ENCODE measurements at places on chromosomes 12 and 14.

DNA sequence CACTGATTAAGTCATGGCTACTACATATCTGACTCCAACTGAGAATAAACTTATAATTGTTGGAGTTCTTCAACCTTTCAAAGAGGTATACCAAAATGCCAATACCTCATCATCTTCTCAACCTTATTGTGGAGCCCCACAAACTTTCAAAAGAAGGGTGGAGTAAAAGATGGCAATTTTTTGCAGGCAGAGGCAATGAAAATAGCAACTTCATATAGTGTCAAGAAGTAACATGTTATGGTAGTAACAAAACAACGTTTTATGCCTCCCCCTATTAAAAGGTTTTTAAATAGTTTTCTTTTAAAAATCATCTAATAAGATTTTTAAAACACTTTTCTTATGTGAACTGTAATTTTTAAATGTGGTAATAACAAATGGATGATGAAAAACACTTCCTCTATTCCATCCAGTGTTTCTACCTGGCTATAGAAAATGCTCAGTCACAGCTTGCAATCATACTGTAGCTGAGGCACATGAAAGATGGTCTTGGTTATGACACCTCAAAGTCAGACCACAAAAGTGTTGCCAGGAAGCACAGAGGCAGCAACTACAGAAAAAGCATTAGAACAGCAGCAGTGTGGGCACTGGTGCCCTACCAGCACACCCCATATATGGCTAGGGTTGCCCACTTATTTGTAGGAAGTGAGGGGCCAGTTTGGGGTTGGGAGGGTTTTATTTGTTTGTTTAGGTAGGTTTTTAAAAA, 7.0 kb downstream of the PPP1R12A start:
- DNase-seq, result no peak

GRCh38 chr14:72057701-72058285, 125.6 kb downstream of the RGS6 start:
- no peak for DNase-seq

GRCh38 chr14:65260786-65261185, 151.7 kb upstream of the FUT8 start:
- no peak for DNase-seq

GRCh38 chr12:2583091-2583497, 211.7 kb upstream of the FKBP4 start:
- peak; percentile 73 for DNase-seq

Data from lower lobe of right lung (tissue), 2 donors.